ENCODE measurements at places on chromosomes 7 and 10. TPM values are rescaled to one million over a fixed set of nuclear protein-coding genes. Genes with fewer than 3 reads are reported as not detected.

DNA sequence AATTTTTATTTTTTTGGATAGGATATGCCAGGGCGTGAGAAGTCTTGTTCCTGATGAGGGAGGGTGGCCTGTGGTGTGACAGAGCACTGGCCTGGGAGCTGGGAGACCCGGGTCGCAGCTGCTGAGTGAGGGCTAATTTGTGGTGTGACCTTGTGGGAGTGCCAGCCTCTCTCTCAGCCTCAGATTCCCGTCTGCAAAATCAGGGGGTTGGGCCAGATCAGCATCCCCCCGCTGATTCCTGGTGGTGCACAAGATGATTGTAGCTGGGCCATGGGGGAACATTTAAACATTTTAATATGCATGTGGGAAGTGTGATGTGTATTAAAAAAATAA, 14.9 kb downstream of the TSPAN15 start:
- DNase-seq: no peak

GRCh38 chr7:116316838-116317628, 106.7 kb downstream of the TES start:
- peak; percentile 50 for DNase-seq

GRCh38 chr10:124640538-124641231, 103.5 kb downstream of the FAM53B start:
- peak; percentile 70 for DNase-seq

DNA sequence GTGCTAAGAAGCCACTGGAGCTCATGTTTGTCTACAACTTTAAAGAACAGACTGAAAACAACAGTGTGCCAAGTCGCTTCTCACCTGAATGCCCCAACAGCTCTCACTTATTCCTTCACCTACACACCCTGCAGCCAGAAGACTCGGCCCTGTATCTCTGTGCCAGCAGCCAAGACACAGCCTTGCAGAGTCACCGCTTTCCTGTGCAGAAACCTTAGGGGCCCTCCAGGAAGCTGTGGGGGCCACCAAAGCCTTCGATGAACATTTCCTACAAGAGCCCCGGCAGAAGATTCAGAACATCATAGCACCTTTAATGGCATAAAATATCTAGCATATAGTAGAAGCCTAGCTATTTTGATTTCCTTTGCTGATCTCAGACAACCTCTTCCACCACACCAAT, 88.0 kb upstream of the PRSS58 start:
- peak; percentile 8 for DNase-seq

DNA sequence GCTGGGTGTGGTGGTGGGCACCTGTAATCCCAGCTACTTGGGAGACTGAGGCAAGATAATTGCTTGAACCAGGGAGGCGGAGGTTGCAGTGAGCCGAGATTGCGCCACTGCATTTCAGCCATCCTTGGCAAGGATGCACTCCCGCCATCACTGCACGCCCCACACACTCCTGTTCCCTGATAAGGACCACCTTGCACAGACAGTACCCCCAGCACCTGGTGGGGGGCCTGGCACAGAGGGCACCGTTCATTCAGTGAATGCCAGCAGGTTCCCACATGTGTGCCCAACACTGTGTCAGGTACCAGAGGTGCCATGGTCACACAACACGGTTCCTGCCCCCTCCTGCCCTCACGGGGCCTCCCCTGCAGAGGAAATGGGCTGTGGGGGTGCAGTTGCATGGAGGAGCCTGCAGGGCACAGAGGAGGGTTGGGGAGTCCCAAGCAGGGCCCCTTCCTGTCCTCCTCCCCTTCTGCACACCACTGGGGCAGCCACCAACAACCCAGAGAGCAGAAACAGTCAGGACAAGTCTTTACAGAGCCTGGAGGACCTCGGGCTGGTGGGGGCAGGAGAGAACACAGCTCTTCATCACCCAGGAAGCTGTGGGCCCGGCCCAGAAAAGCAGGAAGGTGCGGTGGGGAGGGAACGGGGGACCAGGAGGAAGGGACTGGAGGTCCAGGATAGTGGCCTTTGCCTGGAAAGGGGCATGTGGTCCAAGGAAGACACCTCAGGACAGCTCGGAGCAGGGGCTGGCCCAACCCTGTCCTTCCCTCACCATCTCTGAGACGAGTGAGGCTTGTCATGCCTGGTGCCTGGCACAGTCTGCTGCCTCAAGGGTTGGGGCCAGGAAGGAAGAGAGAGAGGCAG, 7.1 kb downstream of the CRYGN start:
- peak; percentile 80 for DNase-seq

DNA sequence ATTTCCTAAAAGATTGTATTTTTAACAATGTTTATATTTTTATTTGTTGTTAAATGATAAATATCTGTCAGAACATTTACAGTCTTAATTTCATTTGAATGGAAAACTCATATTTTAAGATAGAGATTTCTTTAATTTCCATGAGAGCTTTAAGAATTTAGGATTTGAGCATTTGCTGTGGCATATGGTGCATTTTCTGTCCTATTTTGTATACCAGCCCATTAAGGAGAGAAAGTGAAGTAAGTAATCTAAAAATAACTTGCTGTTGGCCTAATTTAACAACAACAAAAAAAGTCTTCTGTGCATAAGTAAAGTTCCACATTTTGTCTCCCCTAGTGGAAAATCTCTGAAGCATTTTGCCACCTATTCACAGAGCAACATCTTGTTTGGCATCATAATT, 190.9 kb upstream of the PPP1R3A start:
- no peak for DNase-seq

- DNase-seq: no peak
Observed at GRCh38 chr7:91050677-91051076, 213.6 kb upstream of the FZD1 start.

- DNase-seq: no peak
Observed at GRCh38 chr7:47743965-47744591, 162.2 kb upstream of the TNS3 start.

DNA sequence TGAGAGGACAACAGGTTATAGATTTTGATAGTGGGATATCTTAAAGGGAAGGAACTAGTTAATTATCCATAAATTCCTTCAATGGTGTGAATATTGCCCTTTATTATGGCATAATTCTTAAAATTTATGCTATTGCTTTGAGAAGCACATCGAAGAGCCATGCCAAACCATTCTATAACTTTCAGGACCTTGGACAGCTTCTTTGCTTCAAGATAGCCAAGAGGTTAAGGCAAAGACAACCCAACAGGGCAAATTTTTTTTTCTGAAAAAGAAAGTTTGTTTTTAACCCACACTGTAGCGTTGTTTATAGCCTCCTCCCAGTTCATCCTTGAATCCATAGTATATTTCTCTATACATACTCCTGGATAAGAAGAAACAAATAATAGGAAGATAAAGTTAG, 103.2 kb downstream of the NRG3 start:
- DNase-seq: no peak

DNA sequence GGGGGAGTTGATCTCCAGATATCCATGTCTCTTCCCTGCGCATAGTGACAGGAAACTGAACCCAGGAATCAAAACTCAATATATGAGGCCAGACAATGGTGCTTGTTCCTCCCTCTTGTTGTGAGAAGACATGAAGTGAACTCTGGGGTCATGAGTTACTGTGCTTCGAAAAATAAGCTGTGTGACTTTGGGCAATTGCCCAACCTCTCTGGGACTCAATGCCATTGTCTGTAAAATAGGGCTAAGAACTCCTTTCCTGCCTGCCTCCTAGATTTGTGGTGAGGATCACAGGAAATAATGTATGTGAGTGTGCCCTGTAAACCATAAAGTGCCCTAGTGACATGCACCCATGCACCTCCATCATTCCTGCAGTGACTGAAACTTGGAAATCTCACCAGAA, 48.4 kb downstream of the SYPL1 start:
- no peak for DNase-seq

GRCh38 chr10:9605231-9605630, 1412.4 kb upstream of the CELF2 start:
- no peak for DNase-seq

DNA sequence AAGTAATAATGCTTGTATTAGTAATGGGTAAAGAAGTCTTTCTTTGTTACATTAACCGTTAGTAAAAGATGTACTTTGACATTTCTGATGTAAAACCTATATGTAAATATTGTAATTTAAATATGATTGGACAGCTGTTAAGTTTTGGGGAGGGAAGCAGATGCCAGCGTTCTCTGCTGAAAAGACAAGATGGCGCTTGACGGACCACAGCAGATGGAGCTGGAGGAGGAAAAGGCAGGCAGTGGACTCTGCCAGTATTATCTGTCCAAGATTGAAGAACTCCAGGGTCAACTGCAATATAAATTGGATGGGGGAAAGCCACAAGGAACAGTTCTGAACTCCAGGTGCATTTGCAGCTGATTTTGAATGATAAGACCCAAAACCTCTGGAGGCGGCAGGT, 86.9 kb downstream of the ZNRF2 start:
- no peak for DNase-seq

DNA sequence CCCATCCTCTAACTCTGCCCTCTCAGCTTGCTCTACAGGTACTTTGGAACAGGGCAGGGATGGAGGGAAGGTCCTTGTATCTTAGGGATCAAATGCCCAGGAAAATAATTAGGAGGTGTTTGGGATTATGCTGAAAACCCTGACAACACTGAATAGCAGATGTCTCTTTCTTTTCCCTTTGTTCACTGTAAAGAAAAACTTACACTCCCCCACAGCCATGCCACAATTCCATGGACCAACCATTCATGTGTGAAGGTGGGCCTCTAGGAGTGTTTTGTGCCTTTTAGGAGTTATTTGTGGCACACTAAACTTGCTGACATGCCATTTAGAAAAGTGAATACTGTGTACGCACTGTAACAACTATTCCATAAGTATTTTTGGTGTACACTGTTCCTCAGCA, 108.1 kb downstream of the SNX10 start:
- no peak for DNase-seq

DNA sequence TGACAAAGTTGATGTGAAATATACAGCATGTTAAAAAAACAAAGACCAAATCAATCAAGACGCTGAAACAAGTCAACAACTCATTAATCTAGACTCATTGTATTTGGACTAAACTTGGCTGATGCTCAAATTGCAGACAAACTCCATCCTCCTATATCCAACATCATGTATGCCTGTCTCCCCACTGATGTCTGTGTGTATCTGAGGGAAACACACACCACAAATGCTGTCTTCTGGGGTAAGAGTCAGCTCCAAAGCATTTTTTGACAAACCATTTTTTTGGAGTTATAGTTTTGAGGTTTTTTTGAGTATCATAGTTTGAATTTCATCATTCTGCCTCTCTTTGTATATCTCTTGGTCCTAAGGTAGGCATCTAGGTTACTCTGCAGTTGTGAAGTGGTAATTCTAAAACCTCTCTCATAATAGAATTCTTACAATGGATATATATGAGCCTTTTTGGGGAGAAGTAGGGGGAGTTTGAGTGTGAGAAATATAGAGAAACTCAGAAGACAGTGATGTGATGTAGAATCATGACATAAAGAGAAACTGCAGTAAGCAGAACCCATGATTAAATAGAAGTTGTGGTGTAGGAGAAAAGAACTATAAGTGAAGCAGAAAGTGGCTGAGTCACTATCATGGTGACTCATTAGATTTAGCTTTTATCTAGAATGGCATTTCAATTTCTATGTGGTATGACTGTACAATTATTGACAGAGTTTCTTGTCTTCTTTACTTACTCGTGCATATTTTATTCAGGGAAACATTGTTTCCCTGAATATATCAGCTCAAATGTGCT, 1531.1 kb upstream of the LRRTM3 start:
- DNase-seq: no peak

DNA sequence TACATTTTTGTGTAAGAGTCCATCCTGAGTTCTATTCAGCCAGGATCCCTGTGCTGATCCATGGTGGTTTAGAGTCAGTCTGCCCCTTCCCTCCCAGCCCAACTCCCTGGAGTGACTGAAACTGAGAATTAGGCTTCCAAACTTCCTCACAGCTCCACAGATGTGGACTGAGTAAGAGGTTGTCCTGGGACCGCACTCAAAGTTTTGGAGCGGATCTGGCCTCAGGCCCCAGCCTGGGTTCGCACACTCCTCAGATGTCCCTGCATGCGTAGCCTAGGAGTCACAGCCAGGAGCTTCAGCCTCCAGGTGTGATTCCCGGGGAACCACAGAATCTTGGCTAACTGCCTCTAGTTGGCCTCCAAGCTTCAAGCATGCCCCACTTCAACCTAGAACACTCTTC, 218.1 kb downstream of the C7orf25 start:
- no peak for DNase-seq

DNA sequence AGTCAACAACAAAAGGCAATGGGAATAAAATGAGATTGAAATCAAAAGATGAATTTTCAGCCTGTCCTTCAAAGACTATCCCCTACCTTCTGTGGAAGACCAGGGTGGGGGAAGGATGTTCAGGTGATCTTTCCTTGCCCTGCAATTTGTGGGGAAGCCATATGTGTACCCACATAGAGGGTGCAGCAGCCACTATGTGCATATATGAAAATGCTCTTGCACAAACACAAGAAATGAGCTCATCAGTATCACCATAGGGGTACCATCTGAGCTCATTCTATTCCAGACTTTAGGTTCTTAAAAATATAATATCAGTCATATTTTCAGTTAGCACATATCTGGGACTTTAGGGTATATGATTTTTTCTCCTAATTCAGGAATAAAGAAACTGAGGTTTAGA, 17.7 kb downstream of the GIMAP5 start:
- no peak for DNase-seq

DNA sequence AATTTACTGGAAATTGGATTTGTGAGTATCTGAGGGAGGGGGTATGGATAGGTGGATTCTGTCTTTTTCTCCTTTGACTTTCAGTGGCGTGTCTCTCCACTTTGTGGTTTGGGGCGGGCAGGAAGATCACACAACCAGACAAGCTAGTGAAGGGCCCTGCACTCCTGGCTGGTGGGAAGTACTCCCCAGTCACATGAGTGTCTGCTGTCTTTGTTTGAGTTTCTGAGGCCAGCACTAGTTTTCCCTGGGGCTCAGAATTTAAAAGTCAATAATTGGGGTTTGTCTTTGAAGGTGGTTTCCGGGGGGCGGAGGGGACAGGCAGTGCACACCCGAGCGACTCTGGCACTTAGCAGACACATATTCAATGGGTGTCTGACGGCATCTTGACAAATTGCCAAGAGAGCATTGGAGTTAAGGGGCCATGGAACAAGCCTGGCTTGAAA, 120.1 kb downstream of the WDFY4 start:
- peak; percentile 20 for DNase-seq

DNA sequence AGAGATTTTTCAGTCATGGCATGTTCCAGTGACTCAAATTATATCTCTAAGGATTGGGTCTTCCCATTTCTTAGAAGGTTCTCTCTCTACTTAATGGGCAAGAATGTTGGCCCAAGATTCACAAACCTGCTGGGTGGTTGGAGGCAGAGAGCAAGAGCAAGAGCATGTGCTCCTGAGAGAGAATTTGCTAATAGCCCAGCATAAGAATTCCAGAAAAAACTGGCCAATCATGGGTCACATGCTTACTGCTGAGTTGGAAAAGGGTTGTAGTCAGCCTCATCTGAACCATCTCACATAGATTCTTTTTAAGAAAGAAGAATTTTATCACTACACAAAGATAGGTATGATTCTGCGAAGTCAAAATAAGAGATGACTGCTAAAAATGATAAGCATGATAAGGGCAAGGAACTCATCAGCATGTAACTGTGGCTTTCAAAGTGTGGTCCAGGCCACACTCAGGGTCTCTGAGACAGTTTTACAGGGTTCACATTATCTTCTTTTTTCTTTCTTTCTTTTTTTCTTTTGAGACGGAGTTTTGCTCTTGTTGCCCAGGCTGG, 8.2 kb upstream of the VCL start:
- no peak for DNase-seq

- DNase-seq: no peak
Observed at GRCh38 chr10:130804778-130805634, 506.5 kb downstream of the TCERG1L start.

ATRNL1 gene
- 4.0 TPM for total RNA-seq

NANOS1 gene
- total RNA-seq: 25.0 TPM

ZNF804B gene
- 29.7 TPM for total RNA-seq

THSD7A gene
- total RNA-seq: 5.7 TPM

NCF1 gene
- total RNA-seq: 6.0 TPM

CCDC172 gene
- not detected for total RNA-seq

PNLIPRP2 gene
- not detected for total RNA-seq
